Vein endothelial cell (primary cell): ENCODE measurements at places on chromosomes 5 and 9. TPM values are rescaled to one million over a fixed set of nuclear protein-coding genes. Genes with fewer than 3 reads are reported as not detected.

The CDH18 gene
- total RNA-seq: 0.10 TPM in 1 of 2 replicates, not detected in the other

The TAF11L3 gene
- not detected in 2 replicates for total RNA-seq

The FYB1 gene
- total RNA-seq: not detected in 2 replicates

The CER1 gene
- total RNA-seq: not detected in 2 replicates

The ADGRV1 gene
- total RNA-seq: under 0.01 and 0.67 TPM in 2 replicates

The RMI1 gene
- 5.9 and 10.8 TPM in 2 replicates for total RNA-seq

The UAP1L1 gene
- total RNA-seq: 19.9 and 21.5 TPM in 2 replicates

The LCN2 gene
- not detected in 2 replicates for total RNA-seq

The RNF183 gene
- not detected in 2 replicates for total RNA-seq

The PIP5KL1 gene
- 0.29 and 0.65 TPM in 2 replicates for total RNA-seq

The CRHBP gene
- total RNA-seq: 0.29 TPM in 1 of 2 replicates, not detected in the other

The DIPK1B gene
- total RNA-seq: 182 and 234 TPM in 2 replicates

The CCNI2 gene
- under 0.01 TPM in 1 of 2 replicates, not detected in the other for total RNA-seq

The ADAMTS19 gene
- total RNA-seq: under 0.01 TPM in 1 of 2 replicates, not detected in the other

The SOX30 gene
- not detected in 2 replicates for total RNA-seq

The STRBP gene
- total RNA-seq: 9.1 and 9.4 TPM in 2 replicates

The ECM2 gene
- under 0.01 TPM in 1 of 2 replicates, not detected in the other for total RNA-seq

The GABRA1 gene
- not detected in 2 replicates for total RNA-seq

The CEMIP2 gene
- total RNA-seq: 97.5 and 111 TPM in 2 replicates

The CORO2A gene
- total RNA-seq: 0.48 and 0.65 TPM in 2 replicates

The OSMR gene
- 10.7 and 14.7 TPM in 2 replicates for total RNA-seq

The PLCXD3 gene
- 0.33 and 0.76 TPM in 2 replicates for total RNA-seq

The CBY3 gene
- total RNA-seq: not detected in 2 replicates

The EPB41L4B gene
- total RNA-seq: 0.98 and 1.3 TPM in 2 replicates

The DEPDC1B gene
- total RNA-seq: 7.2 and 9.0 TPM in 2 replicates

The INSL4 gene
- total RNA-seq: not detected in 2 replicates

The ITGA2 gene
- total RNA-seq: 115 and 159 TPM in 2 replicates

The TMEM174 gene
- not detected in 2 replicates for total RNA-seq

The BRD3 gene
- total RNA-seq: 5.5 and 9.1 TPM in 2 replicates

The TOMM5 gene
- 136 and 141 TPM in 2 replicates for total RNA-seq

The CA9 gene
- 0.10 TPM in 1 of 2 replicates, not detected in the other for total RNA-seq

The LURAP1L gene
- 2.3 and 7.2 TPM in 2 replicates for total RNA-seq

The OR1L4 gene
- not detected in 2 replicates for total RNA-seq

The OR1J2 gene
- total RNA-seq: 0.19 TPM in 1 of 2 replicates, not detected in the other

The CAVIN4 gene
- 1.6 and 3.3 TPM in 2 replicates for total RNA-seq

The EPB41L4A gene
- total RNA-seq: 29.1 and 42.1 TPM in 2 replicates

The ROR2 gene
- under 0.01 TPM in 1 of 2 replicates, not detected in the other for total RNA-seq

The CAPSL gene
- not detected in 2 replicates for total RNA-seq

The COL5A1 gene
- total RNA-seq: 44.7 and 91.1 TPM in 2 replicates

The TRIM7 gene
- total RNA-seq: 6.9 and 7.9 TPM in 2 replicates

The IFNB1 gene
- not detected in 2 replicates for total RNA-seq

The DCAF10 gene
- total RNA-seq: 22.2 and 24.5 TPM in 2 replicates

The GLRA1 gene
- total RNA-seq: not detected in 2 replicates

The CCNJL gene
- 10.1 and 12.4 TPM in 2 replicates for total RNA-seq

The FGD3 gene
- total RNA-seq: 0.19 TPM in 1 of 2 replicates, not detected in the other

The PCA3 gene
- 0.29 and 0.33 TPM in 2 replicates for total RNA-seq

The SLC27A6 gene
- not detected in 2 replicates for total RNA-seq

The TRAF1 gene
- 1.3 and 4.5 TPM in 2 replicates for total RNA-seq
